ENCODE measurements at places on chromosomes 6 and 20.
A peak's percentile ranks its signal among the peaks of the same experiment; 100 is the strongest.

DNA sequence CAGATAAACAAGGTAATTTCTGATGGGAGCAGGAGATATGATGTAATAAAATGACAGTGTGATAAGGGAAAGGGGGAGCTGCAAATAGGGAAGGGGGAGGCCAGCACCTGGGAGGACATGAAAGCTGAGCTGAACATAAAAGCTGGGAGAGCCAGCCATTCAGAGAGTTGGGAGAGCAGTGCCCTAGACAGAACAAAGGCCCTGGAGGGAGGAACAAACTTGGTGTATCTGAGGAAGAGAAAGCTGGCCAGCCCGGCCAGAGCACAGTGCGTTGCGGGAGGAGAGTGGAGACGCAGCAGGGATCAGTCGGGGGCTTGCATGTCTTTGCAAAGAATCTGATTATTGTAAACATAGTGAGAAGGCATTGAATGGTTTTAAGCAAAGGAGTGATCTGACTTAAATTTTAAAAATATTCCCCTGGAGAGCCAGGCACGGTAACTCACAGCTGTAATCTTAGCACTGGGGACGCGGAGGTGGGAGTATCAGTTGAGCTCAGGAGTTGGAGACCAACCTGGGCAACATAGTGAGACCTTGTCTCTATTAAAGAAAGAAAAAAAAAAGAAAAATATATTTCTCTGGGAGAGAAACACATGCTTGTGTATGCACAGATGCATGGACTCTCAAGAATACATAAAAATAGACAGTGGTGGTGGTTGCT, 318.2 kb downstream of the ZFAND3 start:
- no peak for DNase-seq

DNA sequence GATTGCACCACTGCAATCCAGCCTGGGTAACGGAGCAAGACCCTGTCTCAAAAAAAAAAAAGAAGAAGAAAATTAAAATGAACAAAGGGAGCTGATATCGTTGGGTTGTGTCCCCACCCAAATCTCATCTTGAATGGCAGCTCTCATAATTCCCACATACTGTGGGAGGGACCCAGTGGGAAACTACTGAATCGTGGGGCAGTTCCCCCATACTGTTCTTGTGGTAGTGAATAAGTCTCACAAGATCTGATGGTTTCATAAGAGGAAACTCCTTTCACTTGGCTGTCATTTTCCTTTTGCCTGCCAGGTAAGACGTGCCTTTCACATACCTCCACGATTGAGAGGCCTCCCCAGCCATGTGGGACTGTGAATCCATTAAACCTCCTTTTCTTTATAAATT, 149.4 kb downstream of the PREX1 start:
- DNase-seq: no peak

- DNase-seq: no peak
Observed at GRCh38 chr20:62815066-62815991, 1.5 kb upstream of the COL9A3 start.

- DNase-seq: peak; percentile 47
Observed at GRCh38 chr20:3156811-3157619, 2.6 kb downstream of the FASTKD5 start.

- peak; percentile 84 for DNase-seq
Observed at GRCh38 chr20:31722257-31723068, at the start of gene BCL2L1. TSS of gene BCL2L1 (minus strand) at chr20:31722868. CDS start at chr20:31722218, 650 bp downstream.

DNA sequence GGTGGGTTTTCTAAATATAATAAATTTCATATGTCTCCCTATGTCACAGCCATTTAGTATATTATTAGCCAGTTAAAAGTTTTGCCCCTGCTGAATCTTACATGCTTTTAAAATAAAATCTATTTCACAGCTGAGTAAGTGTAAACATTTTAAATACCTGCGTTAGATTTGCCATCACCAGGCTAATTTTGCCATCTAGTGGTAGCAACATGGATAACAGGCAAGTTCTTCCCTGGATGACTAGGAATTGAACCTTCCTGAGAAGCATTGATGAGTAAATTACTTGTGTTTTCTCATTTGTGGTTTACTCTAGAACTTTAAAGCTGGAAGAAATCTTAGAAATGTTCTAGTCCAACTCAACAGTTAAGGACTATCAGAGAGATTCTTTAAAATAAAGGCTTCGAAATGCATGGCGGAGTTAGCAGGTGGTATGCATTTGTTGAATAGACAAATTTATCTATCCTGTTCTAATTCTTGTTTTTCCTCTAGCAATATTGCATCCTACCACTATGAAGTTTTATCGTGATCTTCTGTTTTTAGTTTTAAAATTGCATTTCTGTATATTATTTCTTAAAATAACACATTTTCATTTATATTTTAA, 2.6 kb downstream of the PRSS35 start:
- DNase-seq: peak; percentile 79

DNA sequence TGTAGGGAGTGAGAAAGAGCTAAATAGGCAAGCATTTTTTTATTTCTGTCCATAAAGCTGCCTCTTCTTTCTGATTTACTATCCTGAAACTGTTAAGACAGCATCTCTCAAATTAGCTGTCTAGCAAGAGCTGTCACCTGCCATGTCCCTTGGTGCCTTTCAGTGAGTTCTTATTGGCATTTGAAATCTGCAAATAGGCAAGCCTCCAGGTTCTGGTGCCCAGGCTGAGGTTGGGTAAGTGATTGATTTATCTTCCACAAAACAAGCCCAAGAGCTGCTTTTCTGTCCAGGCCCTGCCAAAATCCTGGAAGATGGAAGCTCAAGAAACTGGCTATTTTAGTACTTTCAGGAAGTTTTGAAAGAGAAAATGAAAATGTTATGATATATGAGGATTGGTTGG, 22.4 kb downstream of the MANEA start:
- DNase-seq: no peak

GRCh38 chr20:62892348-62893304, 31.0 kb upstream of the TCFL5 start:
- no peak for DNase-seq

All from hematopoietic multipotent progenitor cell (in vitro differentiated cells).